8988T (cell line): ENCODE measurements at places on chromosomes 11 and 22.

- DNase-seq, result no peak
Measured at GRCh38 chr11:110323786-110324185, 27.4 kb upstream of the RDX start.

DNA sequence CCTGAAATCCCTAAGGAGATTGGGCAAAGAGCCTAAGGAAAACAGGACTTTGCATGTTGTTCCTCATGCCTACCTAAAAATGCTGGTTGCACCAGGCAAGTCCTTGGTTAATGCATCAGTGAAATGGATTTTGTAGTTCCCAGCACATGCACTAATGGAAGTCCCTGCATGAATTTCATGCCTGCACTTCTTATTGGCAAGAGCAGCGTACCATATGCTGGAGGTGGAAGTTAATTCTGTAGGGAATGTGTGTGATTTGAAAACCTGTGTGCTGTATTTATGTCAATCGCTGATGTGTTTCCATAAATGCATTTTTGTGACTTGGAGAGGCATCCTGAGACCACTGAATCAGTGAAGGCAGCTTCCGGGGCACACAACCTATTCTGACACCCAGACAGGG lies 140.3 kb upstream of the MTNR1B start:
- no peak for DNase-seq

GRCh38 chr22:50714631-50715179 lies 23.3 kb upstream of the ACR start:
- no peak for DNase-seq

GRCh38 chr22:37016134-37016910 lies 2.9 kb downstream of the TST start:
- no peak for DNase-seq

GRCh38 chr11:15336021-15336420 lies 221.3 kb downstream of the INSC start:
- DNase-seq, result no peak

- DNase-seq, result no peak
Measured at GRCh38 chr11:10699072-10699471, 5.5 kb upstream of the IRAG1 start.

GRCh38 chr11:34064291-34064690 lies 12.8 kb downstream of the CAPRIN1 start:
- DNase-seq, result no peak
